Central memory CD8-positive, alpha-beta T cell (primary cell): ENCODE measurements at places on chromosomes 7 and 10.

GRCh38 chr7:12436896-12437535, 33.4 kb upstream of the VWDE start:
- DNase-seq: no peak
- no peaks in the 10 kb centered on the region for H3K36me3 ChIP-seq
- no peak overlapping the region for H3K27ac ChIP-seq
- H3K4me1 ChIP-seq: no peaks in the 10 kb centered on the region
- H3K27me3 ChIP-seq: peaks cover 26% of the 10 kb centered on the region
- H3K4me3 ChIP-seq: no peak overlapping the region

- no peak overlapping the region for H3K4me3 ChIP-seq
- DNase-seq: no peak
- no peaks in the 10 kb centered on the region for H3K36me3 ChIP-seq
- H3K4me1 ChIP-seq: no peaks in the 10 kb centered on the region
- no peak overlapping the region for H3K27ac ChIP-seq
Measured at GRCh38 chr10:18099415-18099814, 40.8 kb upstream of the CACNB2 start.

DNA sequence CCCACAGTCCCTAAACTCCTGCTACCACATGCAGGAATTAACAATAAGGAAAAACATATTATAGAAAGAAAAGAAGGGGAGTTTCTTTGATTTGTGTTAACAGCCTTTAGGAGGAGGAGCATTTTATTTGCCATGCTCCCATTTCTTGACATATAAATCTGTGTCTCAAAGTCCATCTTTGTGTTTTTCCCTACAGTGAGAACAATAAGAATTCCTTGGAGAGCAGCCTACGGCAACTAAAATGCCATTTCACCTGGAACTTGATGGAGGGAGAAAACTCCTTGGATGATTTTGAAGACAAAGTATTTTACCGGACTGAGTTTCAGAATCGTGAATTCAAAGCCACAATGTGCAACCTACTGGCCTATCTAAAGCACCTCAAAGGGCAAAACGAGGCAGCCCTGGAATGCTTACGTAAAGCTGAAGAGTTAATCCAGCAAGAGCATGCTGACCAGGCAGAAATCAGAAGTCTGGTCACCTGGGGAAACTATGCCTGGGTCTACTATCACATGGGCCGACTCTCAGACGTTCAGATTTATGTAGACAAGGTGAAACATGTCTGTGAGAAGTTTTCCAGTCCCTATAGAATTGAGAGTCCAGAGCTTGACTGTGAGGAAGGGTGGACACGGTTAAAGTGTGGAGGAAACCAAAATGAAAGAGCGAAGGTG, 4.1 kb downstream of the IFIT2 start:
- H3K4me1 ChIP-seq: peaks cover 39% of the 10 kb centered on the region
- no peaks in the 10 kb centered on the region for H3K27me3 ChIP-seq
- peak overlapping the region; percentile 61 for H3K27ac ChIP-seq
- H3K36me3 ChIP-seq: peaks cover 53% of the 10 kb centered on the region

DNA sequence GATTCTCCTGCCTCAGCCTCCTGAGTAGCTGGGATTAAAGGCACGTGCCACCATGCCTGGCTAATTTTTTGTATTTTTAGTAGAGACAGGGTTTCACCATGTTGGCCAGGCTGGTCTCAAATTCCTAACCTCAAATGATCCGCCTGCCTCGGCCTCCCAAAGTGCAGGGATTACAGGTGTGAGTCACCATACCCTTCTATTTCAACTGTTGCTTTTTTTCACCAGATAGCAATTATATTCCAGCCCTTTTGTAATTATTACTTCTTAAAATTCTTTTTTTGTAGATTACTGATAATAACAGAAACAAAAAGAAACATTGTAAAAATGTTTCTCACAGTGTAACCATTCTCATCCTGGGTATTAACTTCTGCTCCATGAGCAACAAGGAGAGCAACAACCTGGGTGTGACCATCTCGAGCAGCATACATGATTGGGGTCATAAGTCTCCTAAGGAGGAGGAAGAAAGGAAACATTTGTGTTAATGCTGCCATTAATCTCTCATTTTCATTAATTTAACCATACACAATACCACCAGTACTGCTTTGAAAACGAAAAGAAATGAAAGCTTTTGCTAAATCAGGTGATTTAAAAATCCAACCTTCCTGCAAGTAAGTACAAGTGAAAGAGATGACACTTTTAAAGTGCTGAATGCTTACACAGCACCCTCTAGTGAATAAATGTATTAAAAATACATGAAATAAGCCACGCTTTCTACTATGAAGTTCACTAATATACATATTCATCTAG, 41.8 kb downstream of the ASZ1 start:
- H3K4me3 ChIP-seq: no peak overlapping the region
- no peaks in the 10 kb centered on the region for H3K36me3 ChIP-seq
- DNase-seq: no peak
- H3K27ac ChIP-seq: no peak overlapping the region
- H3K27me3 ChIP-seq: no peaks in the 10 kb centered on the region
- H3K4me1 ChIP-seq: no peaks in the 10 kb centered on the region

GRCh38 chr10:129770286-129770685, 193.8 kb downstream of the EBF3 start:
- H3K4me3 ChIP-seq: no peak overlapping the region
- no peaks in the 10 kb centered on the region for H3K27me3 ChIP-seq
- peak; percentile 11 for DNase-seq
- H3K4me1 ChIP-seq: no peaks in the 10 kb centered on the region
- peaks cover 3% of the 10 kb centered on the region for H3K36me3 ChIP-seq

GRCh38 chr10:28644647-28645046, 32.7 kb upstream of the BAMBI start:
- DNase-seq: no peak
- no peaks in the 10 kb centered on the region for H3K4me1 ChIP-seq
- H3K36me3 ChIP-seq: no peaks in the 10 kb centered on the region
- H3K4me3 ChIP-seq: no peak overlapping the region

DNA sequence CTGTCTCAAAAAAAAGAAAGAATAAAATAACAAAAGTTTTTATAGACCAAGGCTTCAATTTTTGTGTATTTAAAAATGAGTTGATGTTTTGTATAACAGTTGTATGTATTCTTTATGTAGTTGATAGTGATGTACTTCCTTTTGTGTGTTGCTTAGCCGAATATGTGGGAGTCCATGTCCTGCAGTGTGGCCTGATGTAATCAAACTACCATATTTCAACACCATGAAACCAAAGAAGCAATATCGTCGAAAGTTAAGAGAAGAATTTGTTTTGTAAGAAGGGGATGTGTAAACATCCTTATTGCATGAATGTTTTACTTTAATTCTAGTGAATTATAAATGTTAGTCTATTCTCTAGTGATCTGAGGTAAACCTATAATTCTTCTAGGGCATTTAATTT, 56.6 kb downstream of the MPLKIP start:
- DNase-seq: no peak
- H3K4me1 ChIP-seq: peaks cover 7% of the 10 kb centered on the region
- H3K27ac ChIP-seq: no peak overlapping the region
- no peak overlapping the region for H3K4me3 ChIP-seq

DNA sequence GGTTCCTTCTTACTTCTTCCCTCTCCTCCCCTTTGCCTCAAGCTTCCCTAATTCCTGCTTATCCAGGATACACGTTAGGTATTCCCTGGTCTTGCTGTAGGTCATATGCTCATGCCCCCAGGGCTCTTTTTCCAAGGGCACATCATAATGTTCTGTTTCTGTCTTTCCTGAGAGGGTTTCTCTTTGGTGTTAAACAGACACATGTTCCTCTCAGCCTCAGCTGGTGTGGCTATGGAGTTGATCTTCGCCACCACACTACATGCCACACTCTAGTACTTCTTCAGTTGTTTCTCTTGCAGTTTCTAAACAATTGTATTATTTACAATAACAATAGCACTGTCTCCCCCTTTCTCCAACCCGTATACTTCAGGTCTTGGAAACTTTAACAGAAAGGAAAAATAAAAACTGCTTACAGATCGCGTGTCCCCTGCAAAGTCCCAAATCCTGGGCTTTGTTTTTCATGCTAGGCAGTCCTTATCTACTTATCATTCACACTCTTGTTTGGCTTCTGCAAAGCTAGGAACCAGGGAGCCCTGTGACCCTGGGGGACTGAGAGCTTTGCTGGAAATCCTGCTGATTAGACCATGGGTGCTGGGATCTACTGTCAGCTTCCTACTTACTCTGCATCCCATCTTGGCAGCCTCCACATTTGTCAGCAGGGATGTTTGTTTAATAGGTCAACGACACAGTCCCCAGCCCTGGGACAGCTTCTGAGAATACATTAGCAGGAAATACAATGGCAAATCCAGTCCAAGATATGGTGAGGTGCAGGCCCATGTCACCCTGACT, 193.9 kb upstream of the BMPER start:
- H3K27ac ChIP-seq: no peak overlapping the region
- peaks cover 2% of the 10 kb centered on the region for H3K36me3 ChIP-seq
- no peaks in the 10 kb centered on the region for H3K27me3 ChIP-seq
- H3K4me1 ChIP-seq: peaks cover 10% of the 10 kb centered on the region
- no peak overlapping the region for H3K4me3 ChIP-seq
- DNase-seq: no peak

DNA sequence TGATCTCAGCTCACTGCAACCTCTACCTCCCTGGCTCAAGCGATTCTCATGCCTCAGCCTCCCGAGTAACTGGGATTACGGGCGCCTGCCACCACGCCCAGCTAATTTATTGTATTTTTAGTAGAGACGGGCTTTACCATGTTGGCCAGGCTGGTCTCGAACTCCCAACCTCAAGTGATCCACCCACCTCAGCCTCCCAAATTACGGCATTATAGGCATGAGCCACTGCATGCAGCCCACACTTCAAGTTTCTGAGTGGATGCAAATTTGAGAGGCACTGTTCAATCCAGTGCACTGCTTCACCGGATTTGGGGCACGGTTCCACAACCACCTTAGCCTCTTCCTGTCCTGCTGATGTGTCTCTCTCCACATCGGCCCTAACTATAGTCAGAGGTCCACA, 16.5 kb downstream of the CNPY1 start:
- peaks cover 4% of the 10 kb centered on the region for H3K36me3 ChIP-seq
- no peak for DNase-seq
- no peak overlapping the region for H3K27ac ChIP-seq
- H3K4me3 ChIP-seq: no peak overlapping the region
- H3K27me3 ChIP-seq: peaks cover 75% of the 10 kb centered on the region

GRCh38 chr7:3636131-3636860, 335.2 kb downstream of the SDK1 start:
- H3K27me3 ChIP-seq: peaks cover 48% of the 10 kb centered on the region
- H3K4me3 ChIP-seq: no peak overlapping the region
- DNase-seq: no peak
- H3K4me1 ChIP-seq: no peaks in the 10 kb centered on the region

GRCh38 chr10:120381931-120382330, 75.1 kb upstream of the PLPP4 start:
- no peak overlapping the region for H3K27ac ChIP-seq
- H3K27me3 ChIP-seq: peaks cover 21% of the 10 kb centered on the region
- H3K4me3 ChIP-seq: no peak overlapping the region

GRCh38 chr10:17024461-17024860, 105.2 kb downstream of the CUBN start:
- no peak for DNase-seq
- H3K27me3 ChIP-seq: no peaks in the 10 kb centered on the region
- H3K4me1 ChIP-seq: peaks cover 35% of the 10 kb centered on the region
- H3K36me3 ChIP-seq: peaks cover 21% of the 10 kb centered on the region

GRCh38 chr7:113321201-113321600, 202.8 kb upstream of the SMIM30 start:
- H3K4me1 ChIP-seq: no peaks in the 10 kb centered on the region
- DNase-seq: no peak
- H3K36me3 ChIP-seq: no peaks in the 10 kb centered on the region
- no peaks in the 10 kb centered on the region for H3K27me3 ChIP-seq

GRCh38 chr7:55878691-55879090, 8.6 kb upstream of the ZNF713 start:
- H3K4me1 ChIP-seq: no peaks in the 10 kb centered on the region
- H3K36me3 ChIP-seq: no peaks in the 10 kb centered on the region
- no peak overlapping the region for H3K27ac ChIP-seq
- H3K27me3 ChIP-seq: no peaks in the 10 kb centered on the region
- H3K4me3 ChIP-seq: no peak overlapping the region

DNA sequence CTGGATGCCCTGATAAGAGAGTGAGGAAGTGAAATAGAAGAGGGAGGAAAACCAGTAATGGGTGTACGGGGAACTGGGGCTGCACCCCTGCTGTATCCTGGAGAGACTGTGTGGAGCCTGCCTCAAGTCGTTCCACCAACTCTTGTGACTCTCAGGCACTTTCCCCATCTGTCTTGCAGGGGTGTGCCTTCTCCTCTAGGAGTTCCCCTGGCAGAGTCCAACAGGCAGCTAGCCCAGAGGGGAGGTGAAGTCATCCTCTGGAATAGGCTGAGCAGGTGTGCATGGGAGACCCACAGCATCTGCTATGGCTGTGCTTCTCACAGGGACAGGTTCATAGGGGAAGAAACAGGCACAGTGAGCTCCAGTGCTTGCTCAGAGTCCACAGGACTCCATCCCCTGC, 46.8 kb downstream of the WIPF3 start:
- peaks cover 35% of the 10 kb centered on the region for H3K27me3 ChIP-seq
- H3K27ac ChIP-seq: no peak overlapping the region
- H3K4me3 ChIP-seq: no peak overlapping the region

DNA sequence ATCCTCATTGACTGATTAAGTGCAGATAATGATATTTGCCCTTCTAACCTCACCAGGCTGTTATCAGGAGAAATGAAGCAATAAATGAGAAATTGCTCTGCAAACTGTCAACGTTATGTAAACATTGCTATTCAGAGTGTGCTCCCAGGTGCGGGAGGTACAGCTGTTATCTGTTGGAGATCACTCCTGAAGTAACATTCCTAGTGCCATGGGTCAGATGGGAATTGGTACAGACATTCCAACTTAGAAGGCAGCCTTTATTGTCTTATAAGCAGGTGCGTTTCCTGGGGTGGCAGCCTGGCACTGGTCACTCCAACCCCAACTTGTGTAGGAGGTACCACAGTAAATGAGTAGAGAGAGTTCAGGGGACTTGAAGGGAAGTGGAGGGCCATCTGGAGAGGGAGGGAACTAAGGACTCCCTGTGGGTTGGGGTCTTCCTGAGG, 36.8 kb downstream of the HK1 start:
- H3K27ac ChIP-seq: no peak overlapping the region
- no peaks in the 10 kb centered on the region for H3K27me3 ChIP-seq
- H3K4me3 ChIP-seq: no peak overlapping the region
- peaks cover 21% of the 10 kb centered on the region for H3K4me1 ChIP-seq

DNA sequence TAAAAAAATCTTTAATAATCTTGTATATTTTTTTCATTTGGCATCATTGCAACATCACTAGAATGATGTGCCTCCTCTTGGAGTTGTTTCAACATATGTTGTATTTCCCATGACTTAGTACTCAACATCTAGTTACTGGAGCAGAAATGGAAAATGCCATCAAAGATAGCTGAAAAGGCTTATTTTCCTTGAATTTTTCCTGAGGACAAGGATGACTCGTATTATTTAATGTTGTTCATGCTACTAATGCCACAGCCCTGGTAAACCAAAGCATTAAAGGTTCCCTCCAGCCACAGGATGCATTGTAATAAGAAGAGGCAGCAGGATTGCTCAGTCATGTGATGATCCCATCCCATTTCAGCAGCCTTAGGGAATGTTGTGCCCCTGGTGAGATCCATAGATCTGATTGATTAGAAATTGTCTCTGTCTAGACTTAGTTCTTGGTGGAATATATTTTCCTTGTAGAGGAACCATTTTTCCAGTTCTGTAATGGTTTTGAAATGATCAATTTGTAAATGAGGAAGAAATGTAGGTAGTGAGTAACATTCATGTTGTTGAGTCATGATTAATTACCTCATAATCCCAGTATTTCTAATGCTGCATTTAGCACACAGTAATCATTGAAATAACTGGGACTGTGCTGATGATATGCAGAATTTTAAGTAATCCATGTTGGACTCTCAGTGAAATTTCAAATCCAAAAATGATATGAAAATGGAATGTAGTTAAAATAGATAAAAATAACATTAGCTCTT, 91.3 kb upstream of the SMIM30 start:
- no peaks in the 10 kb centered on the region for H3K4me1 ChIP-seq
- H3K27me3 ChIP-seq: no peaks in the 10 kb centered on the region
- DNase-seq: no peak
- no peaks in the 10 kb centered on the region for H3K36me3 ChIP-seq
- no peak overlapping the region for H3K4me3 ChIP-seq
- H3K27ac ChIP-seq: no peak overlapping the region
